ENCODE measurements at places on chromosomes 1 and 21. TPM values are rescaled to one million over a fixed set of nuclear protein-coding genes. Genes with fewer than 3 reads are reported as not detected.

PROK1 gene
- not detected for total RNA-seq

CR1 gene
- total RNA-seq: 7.8 TPM

RGS4 gene
- total RNA-seq: not detected

CD2 gene
- total RNA-seq: 2.9 TPM

CD247 gene
- 0.26 TPM for total RNA-seq

SPATA45 gene
- total RNA-seq: not detected

CLCA4 gene
- 0.05 TPM for total RNA-seq

FBXO42 gene
- 13.2 TPM for total RNA-seq

SPRR2G gene
- not detected for total RNA-seq

TRAPPC10 gene
- 34.4 TPM for total RNA-seq

EPHA8 gene
- not detected for total RNA-seq

DNA sequence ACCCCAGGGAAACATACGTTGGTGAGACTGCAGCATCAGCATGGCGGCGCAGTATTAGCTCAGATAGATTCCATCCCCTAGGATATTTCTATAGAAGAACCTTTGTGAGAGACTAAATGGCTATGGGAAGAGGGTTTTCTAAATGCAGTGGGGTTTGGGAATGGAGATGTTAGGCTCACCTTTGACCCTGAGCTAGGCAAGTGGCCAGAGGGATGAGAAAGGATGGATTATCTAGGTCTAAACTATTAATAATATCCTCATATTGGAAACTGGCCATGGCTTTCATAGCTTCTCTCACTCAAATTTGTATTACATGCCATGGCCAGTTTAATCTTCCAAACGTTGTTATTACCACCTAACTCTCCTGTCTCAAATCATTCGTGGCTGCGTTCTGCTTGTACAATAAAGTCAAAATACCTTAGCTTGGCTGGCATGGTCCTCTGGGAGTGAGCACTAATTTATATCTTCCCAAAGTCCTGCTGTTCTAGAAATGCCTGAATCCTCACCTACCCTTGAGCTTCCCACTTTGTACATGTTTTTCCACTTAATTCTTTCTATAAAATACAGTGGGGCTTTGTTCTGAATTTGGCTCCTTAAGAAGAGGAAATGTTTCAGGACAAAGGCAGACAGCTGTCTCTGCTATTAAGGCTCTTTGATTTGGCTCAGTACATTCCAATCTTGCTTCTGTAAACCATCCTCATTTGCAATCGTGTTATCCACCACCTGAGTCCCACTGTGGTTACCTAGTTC is 31.0 kb upstream of the COG2 start:
- no peak overlapping the region for H3K27ac ChIP-seq
- H3K4me3 ChIP-seq: no peak overlapping the region
- no peaks in the 10 kb centered on the region for H3K36me3 ChIP-seq
- no peak for DNase-seq
- no peaks in the 10 kb centered on the region for H3K27me3 ChIP-seq
- peaks cover 4% of the 10 kb centered on the region for H3K4me1 ChIP-seq

GRCh38 chr21:25366116-25366515 is 241.2 kb downstream of the MRPL39 start:
- no peak overlapping the region for H3K4me3 ChIP-seq
- DNase-seq: no peak
- H3K4me1 ChIP-seq: no peaks in the 10 kb centered on the region
- H3K27me3 ChIP-seq: no peaks in the 10 kb centered on the region
- no peaks in the 10 kb centered on the region for H3K36me3 ChIP-seq

GRCh38 chr21:38048167-38048566 is 131.9 kb upstream of the KCNJ6 start:
- no peak overlapping the region for H3K4me3 ChIP-seq
- H3K27ac ChIP-seq: no peak overlapping the region
- H3K4me1 ChIP-seq: no peaks in the 10 kb centered on the region
- DNase-seq: no peak

GRCh38 chr1:108129999-108130398 is 70.1 kb downstream of the SLC25A24 start:
- H3K36me3 ChIP-seq: no peaks in the 10 kb centered on the region
- 0 out of 2 replicates have a peak, but pooled peaks cover 3% of the 10 kb centered on the region for H3K27me3 ChIP-seq
- DNase-seq: no peak
- no peaks in the 10 kb centered on the region for H3K4me1 ChIP-seq
- H3K27ac ChIP-seq: no peak overlapping the region

DNA sequence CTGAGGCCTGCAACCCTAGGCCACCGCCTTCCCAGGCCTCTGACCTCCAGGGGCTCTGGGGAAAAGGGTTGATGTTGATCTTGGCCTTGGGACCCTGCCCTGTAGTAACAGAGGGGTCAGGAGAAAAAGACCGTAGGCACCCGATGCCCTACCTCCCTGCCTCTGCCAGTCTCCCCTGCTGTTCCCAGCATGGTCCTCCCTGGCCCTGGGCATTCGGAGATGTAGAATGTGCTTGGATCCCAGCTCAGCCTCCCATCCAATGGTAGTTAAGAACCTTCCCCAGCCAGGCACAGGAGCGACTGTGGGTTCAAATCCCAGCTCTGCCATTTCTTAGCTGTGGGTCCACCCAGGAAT is 72.0 kb upstream of the TARDBP start:
- H3K36me3 ChIP-seq: no peaks in the 10 kb centered on the region
- peaks cover 21% of the 10 kb centered on the region for H3K4me1 ChIP-seq
- DNase-seq: no peak
- H3K27ac ChIP-seq: no peak overlapping the region

DNA sequence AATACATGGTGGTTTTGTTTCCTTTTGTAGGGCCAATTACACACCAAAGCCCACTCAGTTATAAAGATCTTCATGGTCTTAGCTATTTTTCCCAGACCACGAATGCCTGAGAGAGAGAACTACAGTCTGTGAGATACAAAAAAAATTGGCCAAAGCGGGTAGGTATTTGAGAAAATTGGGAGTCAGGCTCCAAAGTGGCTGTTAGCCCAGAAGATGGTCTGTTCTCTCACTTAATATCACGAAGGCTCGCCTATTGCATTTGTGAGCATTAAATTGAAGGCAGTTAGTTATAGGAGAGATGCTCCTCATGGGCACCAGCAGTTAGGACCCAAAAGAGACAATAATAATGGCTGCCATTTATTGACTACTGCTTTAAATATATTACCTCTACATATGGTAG is 342.7 kb downstream of the PLPP3 start:
- no peaks in the 10 kb centered on the region for H3K4me1 ChIP-seq
- no peak overlapping the region for H3K4me3 ChIP-seq
- DNase-seq: no peak
- H3K27me3 ChIP-seq: no peaks in the 10 kb centered on the region
- H3K27ac ChIP-seq: no peak overlapping the region
- H3K36me3 ChIP-seq: no peaks in the 10 kb centered on the region

DNA sequence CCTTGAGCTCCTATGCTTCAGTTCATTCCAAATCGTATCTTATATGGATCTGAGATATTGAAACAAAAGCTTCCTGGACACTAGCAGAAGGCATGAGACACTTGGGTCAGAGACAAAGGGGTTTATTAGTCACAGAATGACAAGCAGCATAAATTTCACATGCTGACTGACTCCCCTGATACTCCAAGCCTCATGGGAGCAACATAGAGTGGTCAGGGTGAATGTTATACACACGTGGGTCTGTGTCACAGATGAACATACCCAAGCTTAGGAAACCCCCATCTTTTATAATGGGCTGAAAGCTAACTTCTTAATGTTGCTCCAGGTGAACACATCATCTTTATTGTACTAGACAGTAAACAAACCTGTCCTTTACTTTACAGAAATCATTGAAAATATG is 599.9 kb upstream of the RGS18 start:
- no peaks in the 10 kb centered on the region for H3K36me3 ChIP-seq
- no peaks in the 10 kb centered on the region for H3K27me3 ChIP-seq
- H3K27ac ChIP-seq: no peak overlapping the region
- H3K4me3 ChIP-seq: no peak overlapping the region
- DNase-seq: no peak

GRCh38 chr1:118151312-118151937 is 33.6 kb downstream of the SPAG17 start:
- H3K4me1 ChIP-seq: no peaks in the 10 kb centered on the region
- no peak overlapping the region for H3K4me3 ChIP-seq
- H3K27me3 ChIP-seq: no peaks in the 10 kb centered on the region
- DNase-seq: peak; percentile 8

- H3K36me3 ChIP-seq: no peaks in the 10 kb centered on the region
- no peak overlapping the region for H3K27ac ChIP-seq
These were observed 107.3 kb downstream of the NMNAT2 start for GRCh38 chr1:183310753-183311479.

- DNase-seq: no peak
- H3K27me3 ChIP-seq: no peaks in the 10 kb centered on the region
- H3K36me3 ChIP-seq: no peaks in the 10 kb centered on the region
- H3K4me1 ChIP-seq: no peaks in the 10 kb centered on the region
- H3K4me3 ChIP-seq: no peak overlapping the region
These were observed 25.4 kb downstream of the FMN2 start for GRCh38 chr1:240116831-240117769.

GRCh38 chr21:43646550-43647260 is 12.6 kb downstream of the HSF2BP start:
- peaks cover 11% of the 10 kb centered on the region for H3K4me1 ChIP-seq
- DNase-seq: no peak
- no peak overlapping the region for H3K27ac ChIP-seq
- no peaks in the 10 kb centered on the region for H3K27me3 ChIP-seq

GRCh38 chr1:40310983-40311642 is 6.0 kb downstream of the COL9A2 start:
- H3K27me3 ChIP-seq: peaks cover 3% of the 10 kb centered on the region
- H3K27ac ChIP-seq: no peak overlapping the region
- no peaks in the 10 kb centered on the region for H3K36me3 ChIP-seq
- no peak overlapping the region for H3K4me3 ChIP-seq
- H3K4me1 ChIP-seq: peaks cover 41% of the 10 kb centered on the region
- no peak for DNase-seq

DNA sequence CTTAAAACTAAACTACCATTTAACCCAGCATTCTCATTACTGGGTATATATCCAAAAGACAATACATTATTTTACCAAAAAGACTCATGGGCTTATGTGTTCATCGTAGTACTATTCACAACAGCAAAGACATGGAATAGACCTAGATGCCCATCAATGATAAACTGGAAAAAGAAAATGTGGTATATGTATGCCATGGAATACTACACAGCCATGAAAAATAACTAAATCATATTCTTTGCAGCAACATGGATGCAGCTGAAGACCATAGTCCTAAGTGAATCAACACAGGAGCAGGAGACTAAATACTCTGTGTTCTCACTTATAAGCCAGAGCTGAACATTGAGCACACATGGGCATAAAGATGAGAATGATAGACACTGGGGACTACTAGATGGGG is 645.1 kb upstream of the B3GALT2 start:
- H3K36me3 ChIP-seq: no peaks in the 10 kb centered on the region
- no peak overlapping the region for H3K4me3 ChIP-seq
- no peaks in the 10 kb centered on the region for H3K4me1 ChIP-seq
- no peak for DNase-seq

DNA sequence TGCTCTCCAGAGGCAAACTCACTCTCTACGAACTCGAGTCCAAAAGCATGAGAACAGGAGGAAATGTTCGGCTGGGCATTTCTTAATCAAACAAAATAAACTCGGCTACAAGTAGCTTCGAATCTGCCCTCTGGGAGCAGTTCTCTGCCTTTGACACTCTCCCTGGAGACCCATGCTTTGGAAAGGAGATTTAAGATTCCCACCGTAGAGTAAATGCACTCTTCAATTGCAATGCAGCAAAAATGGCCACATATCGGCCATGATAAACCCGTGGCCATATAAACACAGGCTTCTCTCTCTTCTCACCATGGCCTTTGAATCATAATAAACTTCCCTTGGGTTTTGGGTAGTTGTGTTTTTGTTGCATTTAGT is 215.4 kb downstream of the TOMM20 start:
- H3K4me1 ChIP-seq: no peaks in the 10 kb centered on the region
- no peak overlapping the region for H3K27ac ChIP-seq
- no peak overlapping the region for H3K4me3 ChIP-seq
- no peaks in the 10 kb centered on the region for H3K36me3 ChIP-seq
- no peak for DNase-seq

DNA sequence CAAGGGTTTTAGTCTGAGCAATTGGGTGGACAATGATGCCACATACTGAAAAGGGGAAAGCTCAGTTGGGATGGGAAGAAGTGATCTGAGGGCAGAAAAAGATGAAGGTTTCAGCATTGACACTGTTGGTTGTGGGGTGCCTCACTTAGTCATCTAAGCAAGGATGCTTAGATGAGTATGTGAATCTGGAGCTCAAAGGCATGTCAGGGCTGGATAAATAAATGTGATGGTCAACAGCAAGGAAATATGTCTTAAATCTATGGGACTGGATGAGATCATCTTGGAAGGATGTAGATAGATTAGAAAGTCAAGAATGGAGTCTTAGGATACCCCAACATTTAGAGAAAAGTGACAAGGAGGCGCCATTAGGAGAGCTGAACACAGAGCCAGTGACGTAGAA is 114.6 kb downstream of the ZBTB18 start:
- no peaks in the 10 kb centered on the region for H3K27me3 ChIP-seq
- no peak overlapping the region for H3K4me3 ChIP-seq
- H3K27ac ChIP-seq: no peak overlapping the region
- H3K4me1 ChIP-seq: no peaks in the 10 kb centered on the region
- no peak for DNase-seq
- H3K36me3 ChIP-seq: no peaks in the 10 kb centered on the region

GRCh38 chr1:9807541-9807940 is 16.2 kb downstream of the CLSTN1 start:
- DNase-seq: no peak
- no peak overlapping the region for H3K4me3 ChIP-seq
- no peaks in the 10 kb centered on the region for H3K27me3 ChIP-seq
- no peak overlapping the region for H3K27ac ChIP-seq

- H3K27me3 ChIP-seq: no peaks in the 10 kb centered on the region
- H3K4me1 ChIP-seq: peaks cover 8% of the 10 kb centered on the region
- DNase-seq: no peak
- H3K27ac ChIP-seq: no peak overlapping the region
- H3K4me3 ChIP-seq: no peak overlapping the region
These were observed 25.0 kb downstream of the ABCA4 start for GRCh38 chr1:94095744-94096469.

GRCh38 chr21:41458121-41458520 is 32.1 kb downstream of the MX1 start:
- H3K36me3 ChIP-seq: peaks cover 47% of the 10 kb centered on the region
- H3K4me3 ChIP-seq: no peak overlapping the region
- H3K27me3 ChIP-seq: no peaks in the 10 kb centered on the region
- no peak for DNase-seq

Measured in GM12878 (cell line).